ENCODE measurements at places on chromosomes 16 and 17.
A peak's percentile ranks its signal among the peaks of the same experiment; 100 is the strongest.

- DNase-seq: no peak
These were observed 82.9 kb upstream of the CBX4 start for GRCh38 chr17:79922116-79922601.

DNA sequence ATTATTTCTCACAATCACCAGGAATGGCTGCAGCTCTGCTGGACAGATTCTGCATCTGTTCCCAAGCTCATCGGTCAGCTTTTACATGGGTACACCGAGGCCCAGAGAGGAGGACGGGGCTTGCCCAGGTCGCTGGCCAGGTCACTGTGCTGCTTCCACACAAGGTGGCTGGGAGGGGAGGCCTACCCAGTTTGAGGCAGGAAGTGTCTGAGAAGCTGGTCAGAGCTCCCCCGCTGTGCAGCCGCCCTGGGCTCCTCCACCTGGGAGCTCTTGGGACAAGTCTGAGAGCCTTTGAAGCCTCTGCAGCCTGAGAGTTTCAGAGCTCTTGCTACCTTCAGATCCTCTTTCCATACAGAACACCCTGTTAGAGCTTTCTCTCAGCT lies 143.3 kb downstream of the CLEC16A start:
- no peak for DNase-seq

- DNase-seq: peak; percentile 84
These were observed 792 bp downstream of the TMEM231 start for GRCh38 chr16:75555213-75555706.

DNA sequence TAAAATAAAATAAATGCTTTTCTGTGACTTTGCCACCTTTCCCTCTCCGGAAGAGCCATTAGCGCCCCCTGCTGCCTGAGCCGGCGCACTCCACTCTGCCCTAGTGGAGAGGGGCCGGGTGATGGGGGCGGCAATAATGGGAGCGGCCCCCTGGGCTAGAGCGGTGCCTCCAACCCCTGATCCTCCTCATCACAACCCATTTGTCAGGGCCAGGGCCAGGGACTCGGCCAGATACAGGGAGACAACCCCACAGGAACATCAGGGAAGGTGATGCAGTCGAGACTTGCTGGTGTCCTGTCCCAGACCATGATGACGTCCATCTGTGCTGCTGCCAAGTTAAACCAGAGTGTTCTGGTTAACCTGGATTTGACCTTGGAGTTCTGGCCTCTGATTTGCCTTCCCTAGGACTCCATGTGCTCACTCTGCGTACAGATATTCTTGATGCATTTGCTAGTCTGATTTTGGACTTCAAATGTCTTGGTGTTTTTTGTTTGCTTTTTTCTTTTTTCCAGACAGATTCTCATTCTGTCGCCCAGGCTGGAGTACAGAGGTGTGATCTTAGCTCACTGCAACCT lies 46.1 kb upstream of the BPTF start:
- no peak for DNase-seq

DNA sequence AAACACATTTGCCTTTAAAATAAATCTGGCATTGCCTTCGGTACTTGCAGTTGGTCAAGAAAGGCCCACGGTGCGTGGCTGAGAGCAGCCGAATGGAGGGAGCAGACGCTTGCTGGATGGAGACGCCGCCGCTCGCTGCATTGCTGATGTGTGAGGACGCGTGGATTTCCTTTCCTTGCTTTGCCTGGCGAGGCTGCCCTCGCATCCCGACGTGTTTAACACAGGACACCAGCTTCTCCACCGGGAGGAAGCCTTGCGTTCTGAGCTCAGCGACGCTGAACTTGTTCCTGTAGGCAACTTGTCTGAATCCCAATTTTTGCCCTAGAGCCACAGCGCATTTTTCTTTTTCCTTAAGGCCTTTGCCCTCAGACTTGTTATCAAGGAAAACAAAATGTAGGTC lies 45.8 kb downstream of the COX4I1 start:
- no peak for DNase-seq

DNA sequence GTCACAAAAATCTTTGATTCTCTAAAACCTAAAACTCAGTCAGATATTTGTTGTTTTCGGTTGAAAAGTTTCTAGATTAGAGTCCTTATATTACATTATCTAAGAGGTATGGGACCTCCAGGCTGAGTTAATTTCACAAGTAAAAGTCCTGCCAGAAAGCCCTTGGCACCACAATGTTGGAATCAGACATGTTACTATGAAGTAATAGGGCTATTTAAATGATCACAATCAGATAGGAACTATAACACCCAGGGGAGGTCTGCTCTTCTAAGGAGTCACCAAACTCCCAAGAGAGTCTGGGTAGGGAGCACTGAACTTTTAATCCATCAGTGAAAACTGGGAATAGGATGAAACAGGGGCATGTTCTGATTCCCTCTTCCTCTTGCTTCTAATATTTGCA lies 54.2 kb downstream of the WIPI1 start:
- no peak for DNase-seq

DNA sequence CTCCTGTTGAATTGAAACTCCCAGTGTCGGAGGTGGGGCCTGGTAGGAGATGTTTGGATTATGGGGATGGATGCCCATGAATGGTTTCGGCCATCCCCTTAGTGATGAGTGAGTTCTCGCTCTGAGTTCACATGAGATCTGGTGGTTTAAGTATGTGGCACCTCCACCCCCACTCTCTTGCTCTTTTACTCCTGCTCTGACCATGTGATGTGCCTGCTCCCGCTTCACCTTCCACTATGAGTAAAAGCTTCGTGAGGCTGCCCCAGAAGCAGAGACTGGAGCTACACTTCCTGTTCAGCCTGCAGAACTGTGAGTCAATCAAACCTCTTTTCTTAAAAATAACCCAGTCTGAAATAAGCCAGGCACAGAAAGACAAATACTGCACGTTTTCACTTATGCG lies 512.4 kb downstream of the HS3ST4 start:
- no peak for DNase-seq

DNA sequence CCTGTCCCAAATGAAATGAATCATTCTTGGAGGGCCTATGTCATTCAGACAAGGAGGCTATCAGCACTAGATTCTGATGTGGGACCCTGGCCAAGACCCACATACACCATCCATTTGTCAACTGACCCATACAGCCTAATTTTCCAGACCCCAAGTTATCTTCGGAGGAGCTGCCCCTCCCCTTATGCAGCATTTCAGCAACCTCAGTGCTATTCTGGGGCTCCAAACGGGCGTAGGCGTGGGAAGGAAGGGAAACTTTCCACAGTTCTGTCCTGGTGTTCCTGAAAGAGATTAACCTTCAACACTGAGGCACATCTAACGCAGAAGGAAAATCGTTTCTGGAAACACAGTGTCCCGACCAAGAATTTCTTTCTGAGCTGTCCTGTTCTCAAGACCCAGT lies 86.7 kb downstream of the MYH11 start:
- DNase-seq: no peak

GRCh38 chr17:80441133-80441578 lies 26.2 kb downstream of the ENDOV start:
- DNase-seq: peak; percentile 82

DNA sequence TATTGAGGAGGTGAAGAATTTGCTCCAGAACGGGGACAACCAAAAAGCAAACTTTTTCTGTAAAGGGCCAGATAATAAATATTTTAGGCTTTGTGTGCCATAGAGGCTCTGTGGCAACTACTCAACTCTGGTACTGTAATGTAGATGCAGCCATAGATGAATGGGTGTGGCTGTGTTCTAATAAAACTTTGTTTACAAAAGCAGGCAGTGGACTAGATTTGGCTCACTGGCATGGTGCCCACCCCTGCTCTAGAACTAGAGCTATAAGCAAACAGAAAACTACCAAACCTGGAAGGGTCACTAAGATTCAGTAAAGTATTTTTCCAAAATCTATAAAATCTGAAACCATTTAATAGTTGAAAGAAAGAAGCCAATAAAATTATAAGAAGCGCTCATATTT lies 24.6 kb upstream of the SMURF2 start:
- DNase-seq: no peak

- DNase-seq: no peak
These were observed 331.9 kb downstream of the SEC14L1 start for GRCh38 chr17:77472468-77473310.

GRCh38 chr17:35130392-35130791 lies 9.0 kb downstream of the FNDC8 start:
- no peak for DNase-seq

DNA sequence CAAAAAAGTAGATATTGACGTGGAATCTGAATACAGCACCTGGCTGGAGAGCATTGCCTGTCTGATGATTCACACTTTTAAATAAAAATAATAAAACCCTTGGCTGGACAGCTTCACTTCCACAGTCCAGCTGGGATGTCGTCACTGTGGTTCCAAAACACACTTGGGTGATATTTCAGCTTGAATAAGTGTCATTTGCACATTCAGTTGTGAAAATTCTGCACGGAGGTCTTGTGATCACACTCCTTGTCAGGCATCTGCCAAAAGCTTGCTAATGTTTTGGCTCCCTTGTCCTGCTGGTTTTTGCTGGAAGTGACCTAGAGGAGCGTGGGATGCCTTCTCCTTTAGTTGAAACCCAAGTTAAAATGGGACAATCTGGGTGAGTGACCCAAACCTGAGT lies 60.7 kb downstream of the PCTP start:
- no peak for DNase-seq

GRCh38 chr17:42181851-42182207 lies 887 bp upstream of the KCNH4 start:
- DNase-seq: no peak

GRCh38 chr17:42407289-42407836 lies 15.7 kb downstream of the CAVIN1 start:
- DNase-seq: no peak

DNA sequence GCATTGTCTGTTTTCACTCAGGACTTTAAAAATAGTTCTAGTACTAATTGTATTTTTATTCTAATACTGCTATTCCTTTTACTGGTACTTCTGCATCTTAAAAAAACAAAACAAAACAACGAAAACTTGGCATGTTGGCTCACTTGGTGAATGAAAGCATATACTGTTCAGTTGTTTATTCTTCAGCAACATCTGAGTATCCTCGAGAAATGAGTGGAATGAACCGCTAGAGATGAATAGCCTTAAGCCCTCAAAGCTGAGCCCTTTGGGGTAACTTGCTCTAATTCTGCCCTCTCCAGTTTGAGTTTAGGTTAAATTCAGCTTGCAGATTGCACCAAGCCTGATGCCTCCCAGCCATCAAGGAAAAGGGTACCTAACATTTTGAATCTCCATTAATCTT lies 126.5 kb downstream of the WWOX start:
- DNase-seq: no peak

GRCh38 chr17:66614469-66614868 lies 220.4 kb upstream of the CACNG5 start:
- DNase-seq: no peak

DNA sequence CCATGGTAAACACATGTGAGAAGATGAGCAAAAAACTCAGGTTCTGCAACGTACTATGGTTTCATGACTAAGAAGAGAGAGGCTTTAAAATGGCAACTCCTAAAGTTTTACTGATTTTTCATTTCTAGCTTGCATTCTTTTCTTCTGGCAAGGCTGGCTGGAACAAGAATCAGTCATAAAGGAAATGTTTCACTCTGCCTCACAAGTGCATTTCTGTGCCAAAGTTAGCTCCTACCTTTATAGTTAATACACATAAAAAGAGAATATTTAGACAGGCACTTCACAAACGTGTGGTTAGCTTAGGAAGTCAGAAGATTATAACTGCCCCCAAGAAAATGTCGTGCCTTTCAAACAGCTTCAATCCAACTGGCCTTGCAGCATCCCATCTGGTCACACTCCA lies 417.1 kb upstream of the CDH11 start:
- DNase-seq: no peak

DNA sequence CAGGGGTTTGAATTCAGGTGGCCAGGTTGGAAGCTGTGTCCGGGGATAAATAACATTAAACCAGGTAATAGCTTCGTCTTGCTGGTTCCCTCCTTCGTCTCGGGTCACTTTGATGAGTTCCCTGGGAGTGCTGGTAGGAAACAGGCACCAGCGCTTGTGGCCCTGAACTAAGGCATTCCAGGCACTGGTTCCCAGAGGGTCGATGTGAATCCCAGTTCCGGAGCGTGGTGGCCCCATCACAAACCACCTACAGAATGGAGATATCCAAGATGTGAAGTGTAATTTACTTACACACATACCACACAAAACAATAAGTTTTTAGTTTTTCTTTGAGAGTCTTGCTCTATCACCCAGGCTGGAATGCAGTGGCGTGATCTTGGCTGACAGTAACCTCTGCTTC lies 2.6 kb downstream of the JMJD6 start:
- DNase-seq: no peak

- DNase-seq: no peak
These were observed 152.0 kb upstream of the DNAH9 start for GRCh38 chr17:11446316-11446715.

DNA sequence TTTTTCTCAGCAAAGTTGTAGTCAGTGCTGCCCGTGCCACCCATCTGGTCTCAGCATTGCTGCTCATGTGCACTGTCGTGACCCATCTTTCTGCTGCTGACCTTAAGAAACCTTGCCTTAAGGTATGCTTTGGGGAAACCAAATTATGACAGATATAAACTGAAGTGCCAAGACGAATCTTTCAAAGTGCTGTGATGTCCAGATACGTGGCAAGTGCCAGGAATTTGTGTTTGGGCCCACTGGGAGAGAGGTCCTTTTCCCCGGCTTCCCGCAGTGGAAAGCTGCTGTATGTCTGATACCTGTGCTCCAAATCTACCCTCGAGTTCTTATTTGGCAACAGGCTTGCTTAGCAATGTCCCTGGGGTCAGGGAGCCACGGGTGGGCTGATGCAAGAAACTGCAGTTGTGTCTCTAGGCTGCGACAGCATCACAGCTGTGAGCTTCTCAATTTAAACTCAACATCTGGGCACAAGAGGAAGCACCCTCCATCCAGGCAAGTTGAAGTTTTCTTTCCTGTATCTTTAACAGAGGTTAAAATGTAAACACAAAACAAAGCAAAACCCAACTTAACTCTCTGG lies 30.3 kb upstream of the TOX3 start:
- no peak for DNase-seq

- no peak for DNase-seq
These were observed 106.4 kb downstream of the BANP start for GRCh38 chr16:88057656-88058055.

GRCh38 chr17:80187515-80187941 lies 17.7 kb downstream of the CARD14 start:
- no peak for DNase-seq

- no peak for DNase-seq
These were observed 1060.2 kb downstream of the CDH11 start for GRCh38 chr16:64061621-64062020.

GRCh38 chr17:40997361-40997760 lies 2.3 kb downstream of the KRTAP3-2 start:
- DNase-seq: no peak

- DNase-seq: no peak
These were observed 9.2 kb upstream of the ABR start for GRCh38 chr17:1188812-1189504.

GRCh38 chr17:5181509-5182305 lies 10.0 kb downstream of the ZNF594 start:
- DNase-seq: no peak

DNA sequence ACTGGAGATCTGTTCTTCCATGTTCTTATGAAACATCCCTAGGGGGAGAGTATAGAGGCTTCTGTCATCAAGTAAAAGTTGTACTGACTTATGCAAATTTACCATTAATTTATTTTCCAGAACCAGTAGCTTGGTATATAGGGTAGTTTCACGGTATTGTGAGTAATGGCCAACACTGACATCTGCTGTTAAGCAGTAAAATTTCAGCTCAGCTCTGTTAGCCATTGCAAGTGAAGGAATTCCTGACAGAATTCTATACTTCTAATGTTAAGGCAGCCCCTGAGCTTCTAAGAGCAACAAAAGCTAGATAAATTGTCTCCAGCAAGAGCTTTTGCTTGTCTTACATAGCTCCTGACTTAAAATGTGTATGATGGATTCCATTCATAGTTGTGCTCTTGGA lies 613.5 kb upstream of the C16orf82 start:
- no peak for DNase-seq

- DNase-seq: no peak
These were observed 284 bp upstream of the COPZ2 start for GRCh38 chr17:48037838-48038323.

All from renal cortex interstitium (tissue), 15 donors.